Lung (tissue), 17 donors: ENCODE measurements at places on chromosomes 1 and 21. TPM values are rescaled to one million over a fixed set of nuclear protein-coding genes. Genes with fewer than 3 reads are reported as not detected.

- H3K27ac ChIP-seq, result no peak overlapping the region
- no peaks in the 10 kb centered on the region for H3K27me3 ChIP-seq
- H3K4me1 ChIP-seq, result no peaks in the 10 kb centered on the region
- no peak overlapping the region for H3K4me3 ChIP-seq
- DNase-seq, result no peak
- no peaks in the 10 kb centered on the region for H3K36me3 ChIP-seq
Observed at GRCh38 chr1:164137273-164137925, 421.6 kb upstream of the PBX1 start.

DNA sequence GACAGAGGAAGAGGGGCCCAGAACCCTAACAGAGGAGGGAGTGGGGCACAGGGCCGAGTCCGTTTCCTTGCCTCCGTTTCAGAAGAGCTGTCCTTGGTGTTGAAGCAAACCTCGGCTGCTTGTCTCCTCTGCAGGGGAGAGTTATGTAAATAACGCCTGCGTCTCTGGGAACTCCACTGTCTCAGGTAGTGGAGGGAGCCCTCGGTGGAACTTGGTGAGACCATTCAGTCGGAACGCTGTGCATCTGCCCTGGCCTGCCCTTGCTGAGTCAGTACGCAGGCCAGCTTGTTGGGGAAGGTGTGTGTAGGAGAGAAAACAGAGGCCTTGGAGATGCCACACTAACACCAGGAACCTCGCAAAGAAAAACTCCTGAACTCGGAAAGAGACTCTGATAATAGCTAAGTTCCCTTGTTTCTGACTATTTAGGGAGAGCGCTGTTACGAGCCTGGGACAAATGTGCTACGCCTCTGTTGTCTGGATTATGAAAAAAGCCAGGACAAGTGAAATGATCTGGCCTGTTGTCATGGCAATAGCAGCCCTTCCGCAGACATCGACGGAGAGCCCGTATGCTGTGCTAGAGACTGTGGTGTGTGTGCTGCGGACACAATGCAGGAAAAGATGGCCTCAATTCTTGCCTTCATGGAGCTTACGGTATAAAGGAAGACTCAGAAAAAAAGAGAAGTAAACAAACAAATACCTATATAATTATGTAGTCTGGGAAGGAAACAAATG lies 94.6 kb upstream of the AKT3 start:
- H3K27me3 ChIP-seq, result no peaks in the 10 kb centered on the region
- no peak overlapping the region for H3K4me3 ChIP-seq
- H3K27ac ChIP-seq, result no peak overlapping the region
- no peaks in the 10 kb centered on the region for H3K4me1 ChIP-seq
- DNase-seq, result peak; percentile 55

DNA sequence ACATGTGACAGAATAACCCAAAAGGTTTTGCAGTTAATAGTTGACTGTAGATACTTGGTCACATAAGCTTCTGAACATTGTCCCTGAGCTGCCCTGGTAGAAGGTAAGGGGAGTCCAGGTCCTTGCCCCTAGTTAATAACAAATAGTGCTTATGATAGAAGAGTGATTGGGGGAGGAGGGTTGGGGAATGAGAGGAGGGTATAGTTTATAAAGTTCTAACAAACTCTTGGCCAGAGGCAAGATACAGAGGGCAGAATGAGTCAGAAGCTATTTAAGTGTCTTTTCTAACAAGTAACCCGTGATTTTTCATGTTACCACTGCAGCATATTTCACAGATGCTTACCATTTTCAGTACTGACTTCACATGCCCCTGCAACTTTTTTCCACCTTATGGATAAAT lies 26.7 kb upstream of the MYOCOS start:
- no peaks in the 10 kb centered on the region for H3K4me1 ChIP-seq
- no peak overlapping the region for H3K4me3 ChIP-seq
- no peak for DNase-seq
- H3K36me3 ChIP-seq, result peaks cover 24% of the 10 kb centered on the region
- H3K27ac ChIP-seq, result no peak overlapping the region

GRCh38 chr1:30929944-30930525 lies 21.5 kb upstream of the SDC3 start:
- H3K27me3 ChIP-seq, result no peaks in the 10 kb centered on the region
- peaks cover 24% of the 10 kb centered on the region for H3K36me3 ChIP-seq
- H3K4me1 ChIP-seq, result no peaks in the 10 kb centered on the region
- no peak overlapping the region for H3K27ac ChIP-seq

- no peaks in the 10 kb centered on the region for H3K36me3 ChIP-seq
- no peak for DNase-seq
- no peaks in the 10 kb centered on the region for H3K27me3 ChIP-seq
- no peak overlapping the region for H3K4me3 ChIP-seq
- H3K27ac ChIP-seq, result no peak overlapping the region
Observed at GRCh38 chr1:234398849-234399381, 25.7 kb downstream of the COA6 start.

DNA sequence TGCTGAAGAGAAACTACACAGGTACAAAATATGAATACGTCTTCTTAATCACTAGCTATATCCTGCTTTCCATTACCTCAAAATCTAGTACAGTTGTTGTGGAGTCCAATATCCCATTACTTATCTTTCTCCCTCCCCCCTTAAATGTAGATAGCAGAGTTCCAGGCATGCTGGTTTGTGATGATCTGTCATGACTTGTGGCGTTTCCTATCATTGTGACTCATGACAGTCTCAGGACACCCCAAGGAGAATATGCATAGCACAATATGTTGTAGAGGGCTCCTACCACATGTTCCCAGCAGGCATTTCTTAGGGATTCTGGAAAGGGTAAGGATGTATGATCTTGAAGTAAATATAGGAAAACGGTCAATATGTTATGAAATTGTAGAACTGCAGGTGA lies 206.9 kb downstream of the USH2A start:
- no peak for DNase-seq
- H3K27me3 ChIP-seq, result no peaks in the 10 kb centered on the region
- H3K4me1 ChIP-seq, result no peaks in the 10 kb centered on the region
- H3K4me3 ChIP-seq, result no peak overlapping the region
- H3K27ac ChIP-seq, result no peak overlapping the region
- H3K36me3 ChIP-seq, result no peaks in the 10 kb centered on the region

GRCh38 chr1:177849579-177850290 lies 120.1 kb downstream of the SEC16B start:
- no peak overlapping the region for H3K27ac ChIP-seq
- H3K27me3 ChIP-seq, result no peaks in the 10 kb centered on the region
- no peaks in the 10 kb centered on the region for H3K4me1 ChIP-seq
- no peaks in the 10 kb centered on the region for H3K36me3 ChIP-seq

- peak within 1 kb of the TSS; percentile 62 for H3K4me3 ChIP-seq
- peak within 1 kb of the TSS; percentile 66 for H3K27ac ChIP-seq
- no peaks in the 10 kb centered on the region for H3K27me3 ChIP-seq
- no peaks in the 10 kb centered on the region for H3K4me1 ChIP-seq
- no peaks in the 10 kb centered on the region for H3K36me3 ChIP-seq
Observed at GRCh38 chr1:205504311-205505075, at the start of gene CDK18. CDK18 (plus strand) TSS chr1:205504669; CDS start chr1:205523168, 18,499 bp downstream.

GRCh38 chr1:26126321-26127084 lies 14.9 kb downstream of the PDIK1L start:
- H3K36me3 ChIP-seq, result peaks cover 4% of the 10 kb centered on the region
- H3K27ac ChIP-seq, result peak overlapping the region; percentile 67
- DNase-seq, result peak; percentile 73
- H3K27me3 ChIP-seq, result no peaks in the 10 kb centered on the region

GRCh38 chr1:53369034-53369750 lies 41.3 kb upstream of the LRP8 start:
- no peak overlapping the region for H3K27ac ChIP-seq
- H3K4me1 ChIP-seq, result no peaks in the 10 kb centered on the region
- no peaks in the 10 kb centered on the region for H3K27me3 ChIP-seq
- no peak overlapping the region for H3K4me3 ChIP-seq
- no peak for DNase-seq

DNA sequence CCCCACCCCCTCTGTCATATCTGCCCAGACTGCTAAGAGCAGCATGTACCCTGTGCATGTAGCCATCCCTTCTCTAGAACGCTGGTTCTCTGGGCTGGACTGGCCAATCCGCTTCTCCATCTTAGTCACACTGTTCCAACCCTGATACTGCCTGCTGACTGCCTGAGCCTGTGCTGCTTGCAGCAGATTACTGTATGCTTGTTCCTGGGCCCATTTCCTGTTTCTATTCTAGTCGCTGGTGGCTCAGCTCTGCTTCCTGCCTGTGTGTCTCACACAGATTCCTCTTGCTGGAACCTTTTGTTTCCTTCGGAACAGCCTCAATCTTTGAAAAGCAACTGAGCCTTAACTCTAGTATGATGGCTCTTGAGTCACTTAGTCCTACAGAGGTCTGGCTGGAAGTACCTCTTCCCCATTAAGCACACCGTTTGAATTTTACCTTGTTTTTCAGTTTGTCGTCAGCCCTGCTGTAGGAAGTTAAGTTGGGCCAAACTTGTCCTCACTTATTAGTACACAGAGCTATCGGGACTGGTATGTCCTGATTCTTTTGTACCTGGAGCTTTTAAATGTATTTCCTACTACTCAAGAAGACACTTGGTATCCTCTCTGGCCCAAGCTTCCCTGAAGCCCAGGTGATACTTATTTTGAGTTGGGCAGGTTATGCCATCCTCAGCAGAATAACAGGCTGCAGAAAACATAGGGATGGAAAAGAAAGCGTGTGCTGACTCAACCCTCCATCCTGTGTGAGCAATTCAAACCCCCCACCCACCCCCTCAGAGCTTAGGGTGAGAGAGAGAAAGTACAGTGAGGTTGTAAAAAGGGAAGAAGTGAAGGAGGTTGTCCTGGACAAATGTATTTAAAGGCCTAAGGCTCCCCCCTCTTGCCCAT lies 43.4 kb upstream of the PIGV start:
- peaks cover 2% of the 10 kb centered on the region for H3K36me3 ChIP-seq
- peak overlapping the region; percentile 94 for H3K27ac ChIP-seq
- DNase-seq, result peak; percentile 69

- H3K4me1 ChIP-seq, result peaks cover 3% of the 10 kb centered on the region
- no peaks in the 10 kb centered on the region for H3K36me3 ChIP-seq
- no peaks in the 10 kb centered on the region for H3K27me3 ChIP-seq
- H3K4me3 ChIP-seq, result no peak overlapping the region
Observed at GRCh38 chr1:95041491-95042165, 31.1 kb downstream of the ALG14 start.

GRCh38 chr1:109717729-109718128 lies 5.7 kb downstream of the GSTM5 start:
- no peaks in the 10 kb centered on the region for H3K27me3 ChIP-seq
- H3K4me1 ChIP-seq, result no peaks in the 10 kb centered on the region
- DNase-seq, result no peak
- no peak overlapping the region for H3K27ac ChIP-seq

- no peaks in the 10 kb centered on the region for H3K36me3 ChIP-seq
- DNase-seq, result no peak
- peaks cover 12% of the 10 kb centered on the region for H3K27me3 ChIP-seq
- H3K4me3 ChIP-seq, result no peak overlapping the region
- H3K27ac ChIP-seq, result no peak overlapping the region
Observed at GRCh38 chr1:110097507-110098221, 14.6 kb upstream of the UBL4B start.

DNA sequence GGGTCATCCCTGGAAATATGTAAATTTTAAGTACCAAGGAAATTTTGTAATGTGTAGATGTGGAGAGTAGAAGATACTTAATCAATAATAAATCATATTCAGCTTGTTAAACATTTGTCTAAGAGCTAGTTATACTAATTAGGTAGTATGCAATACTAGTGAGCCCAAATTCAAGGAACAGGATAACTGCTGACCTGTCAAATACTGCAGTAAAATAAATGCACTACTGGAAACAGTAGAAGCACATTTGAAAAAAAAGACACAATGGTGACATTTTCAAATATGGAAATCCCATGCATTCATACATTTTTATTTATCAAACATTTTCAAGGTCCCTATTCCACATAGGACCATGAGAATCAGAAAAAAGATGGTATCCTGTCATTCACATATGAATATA lies 27.2 kb downstream of the EPRS1 start:
- no peak for DNase-seq
- H3K27ac ChIP-seq, result no peak overlapping the region
- no peak overlapping the region for H3K4me3 ChIP-seq

DNA sequence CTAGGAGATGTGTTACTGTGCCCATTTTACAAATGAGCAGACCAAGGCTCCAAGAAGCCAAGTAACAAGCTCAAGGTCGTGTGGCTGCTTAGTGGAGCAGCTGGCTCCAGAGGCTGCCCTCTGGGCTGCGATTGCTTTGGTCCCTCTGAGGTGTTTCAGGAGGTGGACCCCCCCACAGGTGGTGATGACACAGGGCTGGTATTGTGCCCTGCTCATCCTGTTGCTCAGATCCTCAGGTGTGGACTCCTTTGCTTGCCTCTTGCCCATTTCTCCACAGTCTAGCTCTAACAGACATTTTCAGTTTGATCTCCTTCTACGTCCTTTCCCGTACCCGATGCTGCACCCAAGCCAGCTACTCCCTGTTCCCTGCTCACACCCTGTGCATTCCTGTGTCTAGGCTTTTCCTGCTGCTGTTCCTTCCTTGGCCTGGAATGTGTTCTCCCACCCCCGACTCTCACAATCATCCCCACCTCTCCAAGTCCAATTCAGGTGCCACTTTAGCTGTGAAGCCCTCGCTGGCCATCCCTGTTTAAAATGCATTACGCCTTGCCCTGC lies 28.1 kb upstream of the GRHL3 start:
- H3K4me1 ChIP-seq, result peaks cover 10% of the 10 kb centered on the region
- no peaks in the 10 kb centered on the region for H3K27me3 ChIP-seq
- no peaks in the 10 kb centered on the region for H3K36me3 ChIP-seq
- no peak overlapping the region for H3K4me3 ChIP-seq

GRCh38 chr1:9793291-9793690 lies 30.5 kb downstream of the CLSTN1 start:
- H3K4me1 ChIP-seq, result peaks cover 6% of the 10 kb centered on the region
- no peak overlapping the region for H3K4me3 ChIP-seq
- H3K27me3 ChIP-seq, result no peaks in the 10 kb centered on the region

DNA sequence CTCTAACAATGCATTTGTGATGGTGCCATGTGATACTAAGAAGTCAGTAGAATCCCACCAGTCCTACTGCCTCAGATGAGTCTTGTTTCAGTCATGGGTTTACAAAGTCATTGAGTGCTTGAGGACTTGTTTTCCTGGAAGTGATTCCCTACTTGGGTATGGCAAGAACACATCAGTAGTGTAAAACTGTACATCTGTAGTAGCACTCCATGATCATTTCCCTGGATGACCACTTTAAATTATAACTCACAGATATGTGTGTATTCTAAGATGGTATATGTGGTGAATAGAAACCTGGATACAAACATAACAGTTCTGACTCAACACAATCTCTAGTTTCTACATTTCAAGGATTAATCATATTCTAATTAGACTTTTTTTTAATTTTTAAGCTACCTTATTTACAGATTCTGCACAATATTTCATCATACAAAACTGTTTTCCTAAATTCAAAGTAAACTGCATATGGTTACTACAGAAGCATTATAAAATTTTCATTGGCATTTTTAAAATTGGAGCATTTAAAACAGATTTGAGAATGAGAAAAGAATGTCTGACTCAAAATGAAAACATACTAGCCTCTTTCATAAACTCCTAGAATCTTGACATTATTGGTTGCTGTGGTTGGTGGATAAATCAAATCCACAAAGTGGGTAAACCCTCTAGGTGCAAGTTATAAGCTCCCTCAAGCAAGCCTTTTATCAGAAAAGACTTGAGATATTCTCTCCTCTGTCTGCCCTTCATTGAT lies 6.8 kb upstream of the PSMG1 start:
- no peaks in the 10 kb centered on the region for H3K4me1 ChIP-seq
- no peak overlapping the region for H3K27ac ChIP-seq
- peaks cover 3% of the 10 kb centered on the region for H3K36me3 ChIP-seq
- no peaks in the 10 kb centered on the region for H3K27me3 ChIP-seq
- DNase-seq, result no peak
- H3K4me3 ChIP-seq, result no peak overlapping the region

SAMSN1 gene
- 184 TPM for polyA plus RNA-seq

HEYL gene
- polyA plus RNA-seq, result 7.6 TPM

LORICRIN gene
- polyA plus RNA-seq, result not detected

ASCL5 gene
- 0.14 TPM for polyA plus RNA-seq

PSMA5 gene
- 57.1 TPM for polyA plus RNA-seq

ZNF593OS gene
- 0.29 TPM for polyA plus RNA-seq

CDC20 gene
- 5.6 TPM for polyA plus RNA-seq

ATP6V1G3 gene
- polyA plus RNA-seq, result not detected

C2CD4D gene
- polyA plus RNA-seq, result 0.19 TPM
